ENCODE measurements at places on chromosomes 4 and X.

DNA sequence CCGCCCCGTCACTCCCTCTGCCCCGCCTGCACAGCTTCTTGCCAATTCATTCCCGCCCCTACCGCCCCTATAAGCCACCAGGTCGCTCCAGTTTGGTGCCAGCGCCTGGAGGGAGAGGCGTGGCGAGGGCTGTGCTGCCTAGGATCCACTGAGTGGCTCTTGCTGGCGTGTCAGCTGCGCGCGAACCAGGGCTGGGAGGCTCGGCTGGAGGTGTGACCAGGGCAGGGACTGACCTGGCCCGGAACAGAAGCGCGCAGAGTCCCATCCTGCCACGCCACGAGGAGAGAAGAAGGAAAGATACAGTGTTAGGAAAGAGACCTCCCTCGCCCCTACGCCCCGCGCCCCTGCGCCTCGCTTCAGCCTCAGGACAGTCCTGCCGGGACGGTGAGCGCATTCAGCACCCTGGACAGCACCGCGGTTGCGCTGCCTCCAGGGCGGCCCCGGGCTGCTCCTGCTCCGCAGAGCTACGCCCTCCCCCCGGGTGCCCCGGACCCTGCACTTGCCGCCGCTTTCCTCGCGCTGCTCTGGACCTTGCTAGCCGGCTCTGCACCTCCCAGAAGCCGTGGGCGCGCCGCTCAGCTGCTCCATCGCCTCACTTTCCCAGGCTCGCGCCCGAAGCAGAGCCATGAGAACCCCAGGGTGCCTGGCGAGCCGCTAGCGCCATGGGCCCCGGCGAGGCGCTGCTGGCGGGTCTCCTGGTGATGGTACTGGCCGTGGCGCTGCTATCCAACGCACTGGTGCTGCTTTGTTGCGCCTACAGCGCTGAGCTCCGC, at the start of gene GPR78:
GPR78 (plus strand) TSS at position 72 of the 773 bp plus-strand sequence; CDS start at position 663, 591 bp downstream.
- no peak for DNase-seq

DNA sequence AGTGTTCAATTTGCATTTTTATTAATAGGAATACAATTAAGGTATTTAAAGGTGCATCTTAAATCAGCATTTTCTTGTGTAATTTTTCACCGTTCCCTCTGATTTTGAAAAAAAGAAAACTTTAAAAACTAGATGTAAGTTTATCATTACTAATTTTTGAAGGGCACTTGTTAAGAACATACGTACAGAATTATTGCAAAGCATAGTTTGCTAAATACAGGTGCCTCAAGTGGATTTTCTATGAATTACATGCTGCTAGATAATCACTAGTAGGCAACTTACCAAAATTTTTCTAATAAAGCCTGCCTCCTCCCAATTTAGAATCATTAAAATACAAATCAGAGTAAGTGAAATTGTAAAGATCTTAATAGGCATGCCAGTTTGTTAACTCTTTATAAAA, 8.5 kb downstream of the CNKSR2 start:
- no peak for DNase-seq

GRCh38 chrX:45954026-45954425, 591.2 kb downstream of the ZNF674 start:
- no peak for DNase-seq

DNA sequence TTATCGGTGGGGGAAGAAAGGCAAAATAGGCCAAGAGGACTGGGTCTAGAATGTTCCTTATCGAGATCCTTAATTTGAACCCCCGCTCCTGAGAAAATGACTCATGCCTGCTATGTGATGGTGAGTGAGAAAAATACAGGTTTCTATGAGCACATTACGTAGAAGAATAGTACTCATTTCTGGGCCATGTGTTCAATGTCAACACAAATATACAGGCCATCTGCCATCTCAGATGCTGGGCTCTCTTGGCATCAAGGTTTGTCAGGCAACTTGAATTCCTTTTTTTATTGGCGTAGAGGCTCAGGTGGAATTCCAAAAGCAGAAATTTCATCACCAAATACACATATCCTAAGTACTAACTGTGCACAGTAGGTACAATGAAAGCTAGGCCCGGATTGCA, 81.4 kb upstream of the TRIM2 start:
- no peak for DNase-seq

DNA sequence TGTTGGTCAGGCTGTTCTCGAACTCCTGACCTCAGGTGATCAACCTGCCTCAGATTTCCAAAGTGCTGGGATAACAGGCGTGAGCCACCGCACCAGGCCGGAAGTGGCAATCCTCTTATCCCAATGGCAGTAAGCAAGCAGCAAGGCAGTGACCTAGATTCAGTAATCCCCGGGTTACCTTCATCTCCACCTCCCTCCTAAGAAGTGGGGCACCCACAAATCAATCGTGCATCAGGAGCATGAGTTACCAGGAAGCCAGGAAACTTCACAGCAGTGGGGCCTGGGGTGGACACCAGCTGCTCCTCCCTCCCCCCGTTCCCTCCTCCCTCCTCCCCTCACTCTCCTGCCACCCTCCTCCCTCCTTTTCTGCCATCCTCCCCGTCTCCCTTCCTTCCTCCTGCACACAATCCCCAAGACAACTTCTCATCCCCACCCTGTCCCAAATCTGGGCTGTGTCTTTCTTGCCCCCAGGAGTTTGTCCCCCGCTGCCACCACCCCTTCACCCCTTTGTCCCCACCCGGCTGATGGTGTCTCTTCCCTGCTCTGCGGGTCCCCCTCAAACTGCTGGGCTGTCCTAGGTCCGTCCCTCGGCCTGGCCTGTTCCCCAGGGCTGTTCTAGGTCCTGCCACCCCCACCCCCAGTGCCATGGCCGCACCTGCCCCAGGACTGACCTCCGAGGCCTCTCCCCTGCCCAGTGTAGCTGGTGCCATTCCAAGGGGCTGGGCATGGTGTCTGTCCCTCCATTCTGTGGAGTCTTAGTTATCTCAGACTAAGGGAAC, 2.2 kb downstream of the PDE6B start:
- no peak for DNase-seq

DNA sequence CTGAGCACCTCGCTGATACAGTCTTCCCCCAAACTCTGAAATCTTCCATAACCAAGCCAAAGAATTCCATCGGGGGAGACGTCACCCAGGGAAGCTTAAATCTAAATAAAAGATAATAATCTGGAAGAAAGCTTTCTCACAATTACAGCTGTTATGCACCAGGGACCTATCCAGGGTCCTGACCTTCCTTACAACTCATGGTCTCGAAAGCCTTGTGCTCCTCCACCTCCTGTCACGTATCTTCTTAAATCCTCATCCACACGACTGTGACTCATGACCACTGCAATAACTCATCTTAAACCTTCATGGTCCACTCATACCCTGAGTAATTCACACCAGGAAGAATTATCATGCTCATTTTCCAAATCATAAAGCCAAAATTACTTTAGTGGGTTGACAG, 166.8 kb upstream of the FRG1 start:
- no peak for DNase-seq

GRCh38 chr4:54954656-54955388, 170.6 kb downstream of the KDR start:
- no peak for DNase-seq

GRCh38 chr4:39698424-39699009, 581 bp downstream of the UBE2K start:
- DNase-seq, result no peak

- DNase-seq, result peak; percentile 40
Observed at GRCh38 chr4:26083987-26084386, 170.0 kb downstream of the SMIM20 start.

DNA sequence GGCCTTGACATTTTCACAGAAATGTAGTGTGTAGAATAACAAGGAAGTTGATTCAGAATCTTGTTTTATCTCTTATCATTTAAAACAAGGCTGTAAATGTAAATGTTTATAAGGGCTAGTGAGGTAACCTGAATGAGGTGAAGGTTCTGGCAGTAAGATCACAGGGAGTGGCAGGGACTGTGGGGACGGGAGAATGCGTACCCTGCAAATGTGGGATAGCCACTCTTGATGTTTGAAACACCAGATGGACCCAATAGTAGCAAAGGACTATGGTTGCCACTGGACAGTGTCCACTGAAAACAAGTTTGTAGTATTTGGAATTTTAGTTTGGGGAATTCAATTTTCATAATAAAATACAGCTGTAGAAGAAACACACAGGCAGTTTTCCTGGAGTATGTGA, 155.3 kb downstream of the FHIP1A start:
- DNase-seq, result no peak

DNA sequence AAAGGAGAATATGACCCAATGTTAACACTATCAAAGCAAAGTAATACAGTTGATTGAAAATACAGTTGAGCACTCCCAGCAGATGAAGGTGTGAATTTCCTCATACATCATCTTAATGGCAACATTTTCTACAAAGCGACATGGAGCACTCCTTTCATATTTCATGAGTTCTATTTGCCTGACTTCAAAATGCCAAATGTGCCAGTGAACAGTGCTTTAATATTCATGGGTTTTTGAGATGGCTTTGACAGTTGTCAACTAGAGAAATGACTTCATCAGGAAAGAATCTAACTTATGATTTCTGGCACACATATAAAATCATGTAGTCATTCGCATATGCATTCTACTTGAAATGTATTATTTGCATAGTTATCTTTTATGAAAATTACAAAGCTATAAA, 222.4 kb downstream of the GALNTL6 start:
- no peak for DNase-seq

GRCh38 chr4:118994030-118994429, 105.4 kb downstream of the SYNPO2 start:
- no peak for DNase-seq

Measured in amniotic stem cell (primary cell).